ENCODE measurements at places on chromosomes 5 and 9. TPM values are rescaled to one million over a fixed set of nuclear protein-coding genes. Genes with fewer than 3 reads are reported as not detected.

GPX8 gene
- 5.1 TPM for total RNA-seq

KCNIP1 gene
- total RNA-seq = 0.09 TPM

RALGDS gene
- total RNA-seq = 25.9 TPM

PCDHA13 gene
- total RNA-seq = under 0.01 TPM

PCDHA12 gene
- total RNA-seq = under 0.01 TPM

SPATA6L gene
- total RNA-seq = 0.47 TPM

AUH gene
- total RNA-seq = 14.2 TPM

TMEM252 gene
- not detected for total RNA-seq

SUSD1 gene
- 9.0 TPM for total RNA-seq

HSPA4 gene
- 72.0 TPM for total RNA-seq

CAPSL gene
- total RNA-seq = 4.0 TPM

BARHL1 gene
- not detected for total RNA-seq

GRCh38 chr9:70519912-70520724 lies 105.7 kb upstream of the KLF9 start:
- H3K36me3 ChIP-seq = no peaks in the 10 kb centered on the region
- no peak for DNase-seq
- no peak overlapping the region for H3K27ac ChIP-seq
- no peaks in the 10 kb centered on the region for H3K27me3 ChIP-seq

DNA sequence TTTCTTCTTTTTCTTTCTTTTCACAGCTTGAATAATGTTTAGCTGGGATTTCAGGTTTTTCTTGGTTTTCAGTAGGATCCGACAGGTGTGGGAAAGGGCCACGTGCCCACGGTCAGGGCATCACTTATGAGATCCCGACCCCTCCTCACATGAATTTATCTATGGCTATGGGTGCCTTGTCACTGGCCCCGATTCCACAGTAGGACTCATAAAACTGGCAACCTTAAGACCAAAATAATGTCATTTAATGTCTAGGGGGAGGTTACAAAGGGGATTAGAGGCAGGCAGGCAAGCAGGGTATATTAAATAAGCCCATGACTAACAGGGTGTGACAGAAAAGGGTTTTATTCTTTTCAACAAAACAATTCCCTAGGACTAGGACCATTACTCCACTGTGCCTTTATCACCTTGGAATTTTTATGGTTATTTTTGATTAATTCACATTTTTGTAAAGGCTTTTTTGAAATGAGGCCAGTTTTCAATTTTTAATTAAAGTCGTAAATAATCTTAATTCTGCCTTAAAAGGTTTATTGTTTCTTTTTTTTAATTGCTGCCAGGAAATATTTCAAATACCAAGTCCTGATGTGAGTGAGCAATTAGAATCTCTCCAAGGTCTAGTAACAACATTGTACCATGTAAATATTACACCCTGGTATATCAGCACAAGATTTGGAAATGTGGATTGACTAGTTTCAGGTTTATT lies 370.4 kb downstream of the GLIS3 start:
- H3K4me1 ChIP-seq = no peaks in the 10 kb centered on the region
- H3K4me3 ChIP-seq = no peak overlapping the region
- no peaks in the 10 kb centered on the region for H3K27me3 ChIP-seq
- H3K36me3 ChIP-seq = no peaks in the 10 kb centered on the region

DNA sequence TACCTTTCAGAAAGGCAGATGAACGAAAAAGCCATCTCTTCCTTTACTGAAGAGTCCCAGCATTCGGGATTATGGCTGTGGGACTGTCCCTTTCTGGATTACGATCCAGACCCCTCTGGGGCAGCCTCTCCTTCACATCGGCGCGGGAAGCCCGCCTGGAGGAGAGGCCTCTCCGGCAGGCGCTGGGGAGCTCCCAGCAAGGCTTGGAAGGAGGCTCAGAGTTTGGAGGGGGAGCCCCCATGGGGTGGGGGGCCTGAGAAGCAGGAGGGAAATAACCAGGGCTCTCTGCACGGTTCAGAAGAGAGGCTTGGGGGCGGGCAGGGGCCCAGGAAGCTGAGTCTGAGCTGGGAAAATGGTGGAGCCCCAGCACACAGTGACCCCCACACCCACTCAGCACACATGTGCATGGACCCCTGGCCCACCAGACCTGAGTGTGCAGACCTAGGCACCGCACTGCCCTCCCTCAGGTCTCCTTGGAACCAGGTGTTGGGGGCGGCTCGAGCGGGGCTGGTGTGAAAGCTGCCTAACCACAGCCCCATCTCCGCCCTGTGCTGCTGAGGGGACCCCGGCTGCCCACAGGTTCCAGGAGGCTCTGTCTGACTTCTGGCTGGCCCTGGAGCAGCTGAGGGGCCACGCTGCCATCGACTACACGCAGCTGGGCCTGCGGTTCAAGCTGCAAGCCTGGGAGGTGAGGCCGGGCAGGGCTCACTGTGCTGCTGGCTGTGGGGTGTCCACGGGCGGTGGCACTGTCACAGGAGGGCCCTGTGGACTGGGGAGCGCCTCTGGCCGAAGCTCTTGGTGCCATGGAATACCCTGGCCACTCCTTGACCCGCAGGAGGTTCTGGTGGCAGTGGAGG lies 4.5 kb downstream of the NOXA1 start:
- peaks cover 52% of the 10 kb centered on the region for H3K27me3 ChIP-seq
- no peak for DNase-seq
- H3K4me1 ChIP-seq = peaks cover 7% of the 10 kb centered on the region
- H3K4me3 ChIP-seq = no peak overlapping the region
- no peak overlapping the region for H3K27ac ChIP-seq

DNA sequence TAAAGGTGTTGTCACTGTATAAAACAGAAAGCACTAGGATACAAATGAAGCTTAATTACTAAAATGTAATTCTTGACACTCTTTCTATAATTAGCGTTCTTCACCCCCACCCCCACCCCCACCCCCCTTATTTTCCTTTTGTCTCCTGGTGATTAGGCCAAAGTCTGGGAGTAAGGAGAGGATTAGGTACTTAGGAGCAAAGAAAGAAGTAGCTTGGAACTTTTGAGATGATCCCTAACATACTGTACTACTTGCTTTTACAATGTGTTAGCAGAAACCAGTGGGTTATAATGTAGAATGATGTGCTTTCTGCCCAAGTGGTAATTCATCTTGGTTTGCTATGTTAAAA lies 43.8 kb downstream of the NDFIP1 start:
- H3K36me3 ChIP-seq = no peaks in the 10 kb centered on the region
- H3K27me3 ChIP-seq = no peaks in the 10 kb centered on the region
- H3K4me3 ChIP-seq = no peak overlapping the region
- H3K4me1 ChIP-seq = no peaks in the 10 kb centered on the region
- no peak for DNase-seq

GRCh38 chr5:147072622-147073021 lies 162.2 kb upstream of the STK32A start:
- H3K4me1 ChIP-seq = no peaks in the 10 kb centered on the region
- DNase-seq = no peak
- H3K36me3 ChIP-seq = no peaks in the 10 kb centered on the region

GRCh38 chr9:79623799-79624721 lies 52.3 kb downstream of the TLE4 start:
- peak overlapping the region; percentile 31 for H3K27ac ChIP-seq
- no peaks in the 10 kb centered on the region for H3K36me3 ChIP-seq
- H3K4me3 ChIP-seq = no peak overlapping the region
- peaks cover 10% of the 10 kb centered on the region for H3K4me1 ChIP-seq

DNA sequence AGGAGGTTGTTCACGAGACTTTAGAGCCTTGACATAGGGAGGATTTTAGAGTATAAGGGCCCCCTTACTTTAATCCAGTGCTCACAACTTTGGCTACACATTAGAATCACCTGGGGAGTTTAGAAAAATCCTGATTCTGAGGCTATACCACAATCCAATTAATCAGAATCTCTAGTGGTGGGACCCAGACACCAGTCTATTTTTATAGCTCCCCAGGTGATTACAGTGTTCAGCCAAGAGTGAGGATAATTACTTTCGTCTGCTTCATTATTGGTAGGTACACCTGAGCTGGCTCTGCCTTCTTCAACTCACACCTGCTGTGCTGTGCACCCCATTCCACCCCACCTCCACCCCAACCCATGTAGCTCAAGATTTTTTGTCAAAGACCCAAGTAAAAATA lies 141.3 kb upstream of the EPB41L4A start:
- DNase-seq = no peak
- H3K27ac ChIP-seq = no peak overlapping the region
- no peak overlapping the region for H3K4me3 ChIP-seq
- no peaks in the 10 kb centered on the region for H3K4me1 ChIP-seq
- no peaks in the 10 kb centered on the region for H3K36me3 ChIP-seq
- H3K27me3 ChIP-seq = no peaks in the 10 kb centered on the region

DNA sequence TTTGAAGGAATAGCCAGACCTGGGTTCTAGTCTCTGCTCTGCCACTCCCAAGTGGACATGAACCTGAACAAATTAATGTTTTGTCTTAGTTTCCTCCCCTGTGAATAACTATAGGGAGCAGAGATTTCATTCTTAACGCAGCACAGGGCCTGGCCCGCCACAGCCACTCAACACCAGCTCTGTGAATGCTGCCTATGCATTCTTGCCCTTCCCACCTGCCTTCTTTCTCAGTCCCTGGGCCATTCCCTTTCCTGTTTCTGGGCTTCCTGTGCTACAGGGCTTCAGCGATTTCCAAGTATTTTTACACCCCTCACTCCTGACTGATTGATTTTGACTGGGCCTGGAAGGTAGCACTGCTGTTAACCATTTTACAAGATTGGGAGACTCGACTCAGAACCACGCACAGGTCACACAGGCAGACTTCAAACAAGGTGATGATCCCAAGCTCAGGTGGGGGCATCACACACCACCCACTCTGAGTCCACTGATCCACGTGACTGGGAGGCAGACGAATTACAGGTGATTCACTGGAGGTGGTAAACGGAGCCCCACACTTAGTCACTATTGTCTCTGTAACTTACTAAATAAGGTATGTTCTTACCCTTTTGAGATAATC lies 21.4 kb downstream of the PTPN3 start:
- H3K36me3 ChIP-seq = no peaks in the 10 kb centered on the region
- H3K27me3 ChIP-seq = no peaks in the 10 kb centered on the region
- no peak for DNase-seq
- H3K4me1 ChIP-seq = no peaks in the 10 kb centered on the region
- no peak overlapping the region for H3K4me3 ChIP-seq

DNA sequence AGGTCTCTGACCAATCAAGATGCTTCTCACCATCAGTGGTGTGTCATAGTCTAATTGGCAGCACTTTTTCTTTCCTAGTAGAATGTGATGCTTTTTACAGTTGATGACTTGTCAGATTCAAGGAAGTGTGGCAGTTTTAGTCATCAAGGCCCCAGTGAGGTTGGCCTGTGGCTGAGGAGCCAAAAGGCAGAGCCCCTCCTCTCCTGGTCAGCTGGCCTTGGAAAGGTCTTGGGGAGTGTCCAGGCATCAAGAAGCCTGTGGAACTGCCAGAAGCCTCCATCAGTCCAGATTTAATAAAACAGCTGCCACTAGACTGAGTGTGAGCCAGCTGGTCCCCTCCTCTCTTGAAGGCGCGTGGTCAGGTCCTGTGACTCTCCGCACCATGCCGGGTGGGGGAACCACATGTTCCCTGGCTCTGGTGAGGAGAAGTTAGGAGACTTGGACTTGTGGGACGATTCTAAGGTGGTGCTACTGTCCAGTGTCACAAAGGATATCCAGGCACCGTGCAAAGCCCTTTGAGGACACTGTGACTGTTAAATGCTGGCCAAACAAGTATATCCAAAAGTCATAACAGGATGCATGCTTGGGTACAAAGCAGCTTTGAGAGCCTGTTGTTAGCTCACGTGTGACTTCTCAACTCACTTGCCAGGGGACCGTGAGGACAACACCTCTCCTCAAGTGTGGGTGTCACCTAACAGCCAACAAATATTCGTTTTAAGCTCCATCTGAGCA lies 6.1 kb upstream of the ANGPTL2 start:
- no peaks in the 10 kb centered on the region for H3K4me1 ChIP-seq
- no peak for DNase-seq
- no peak overlapping the region for H3K27ac ChIP-seq
- no peak overlapping the region for H3K4me3 ChIP-seq
- H3K27me3 ChIP-seq = peaks cover under 1% of the 10 kb centered on the region

GRCh38 chr5:16934123-16934522 lies 2.0 kb downstream of the MYO10 start:
- peaks cover 33% of the 10 kb centered on the region for H3K27me3 ChIP-seq
- no peak for DNase-seq
- H3K4me1 ChIP-seq = peaks cover 5% of the 10 kb centered on the region
- no peaks in the 10 kb centered on the region for H3K36me3 ChIP-seq
- H3K4me3 ChIP-seq = no peak overlapping the region

- no peaks in the 10 kb centered on the region for H3K27me3 ChIP-seq
- H3K4me3 ChIP-seq = no peak overlapping the region
- peaks cover 3% of the 10 kb centered on the region for H3K36me3 ChIP-seq
- no peak overlapping the region for H3K27ac ChIP-seq
These were observed 1.8 kb downstream of the ACTL7A start for GRCh38 chr9:108863891-108864290.

- no peaks in the 10 kb centered on the region for H3K36me3 ChIP-seq
- no peak for DNase-seq
- H3K27me3 ChIP-seq = peaks cover 37% of the 10 kb centered on the region
- no peak overlapping the region for H3K4me3 ChIP-seq
- H3K27ac ChIP-seq = no peak overlapping the region
These were observed 42.7 kb downstream of the ASS1 start for GRCh38 chr9:130487500-130487899.

GRCh38 chr5:51968756-51969155 lies 585.5 kb downstream of the ISL1 start:
- DNase-seq = no peak
- H3K27me3 ChIP-seq = no peaks in the 10 kb centered on the region
- H3K36me3 ChIP-seq = no peaks in the 10 kb centered on the region
- H3K4me3 ChIP-seq = no peak overlapping the region
- H3K27ac ChIP-seq = no peak overlapping the region
- no peaks in the 10 kb centered on the region for H3K4me1 ChIP-seq

- H3K36me3 ChIP-seq = no peaks in the 10 kb centered on the region
- H3K4me1 ChIP-seq = no peaks in the 10 kb centered on the region
- peak overlapping the region; percentile 33 for H3K4me3 ChIP-seq
- DNase-seq = peak; percentile 6
- H3K27ac ChIP-seq = peak overlapping the region; percentile 27
These were observed 41.6 kb upstream of the ZNF300 start for GRCh38 chr5:150946351-150946905.

- H3K4me1 ChIP-seq = no peaks in the 10 kb centered on the region
- no peak for DNase-seq
- no peaks in the 10 kb centered on the region for H3K36me3 ChIP-seq
- H3K27me3 ChIP-seq = peaks cover 3% of the 10 kb centered on the region
These were observed 18.8 kb downstream of the C5orf52 start for GRCh38 chr5:157689942-157690689.

- H3K4me3 ChIP-seq = no peak overlapping the region
- no peak overlapping the region for H3K27ac ChIP-seq
- no peaks in the 10 kb centered on the region for H3K36me3 ChIP-seq
- H3K27me3 ChIP-seq = no peaks in the 10 kb centered on the region
- DNase-seq = no peak
- H3K4me1 ChIP-seq = no peaks in the 10 kb centered on the region
These were observed 83.7 kb upstream of the SLIT3 start for GRCh38 chr5:169384661-169385060.

DNA sequence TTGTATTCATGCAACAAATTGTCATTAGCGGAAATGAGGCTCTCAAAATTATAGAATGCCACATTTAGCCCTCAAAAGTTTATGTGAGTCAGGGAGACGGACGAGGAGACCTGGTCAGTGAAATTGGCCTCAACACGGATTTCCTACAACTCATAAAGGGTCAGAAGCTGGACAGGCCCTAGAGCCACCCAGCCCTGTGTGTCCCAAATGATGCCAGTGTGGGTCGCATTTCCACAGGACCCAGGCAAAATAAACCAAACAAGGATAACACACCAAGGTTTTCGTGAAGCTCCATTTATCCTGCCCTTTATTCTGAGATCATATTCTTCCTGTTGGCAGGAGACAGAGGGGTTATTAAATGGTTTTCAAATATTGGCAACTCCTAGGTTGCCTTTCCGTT lies 72.0 kb upstream of the COL5A1 start:
- H3K27ac ChIP-seq = no peak overlapping the region
- no peaks in the 10 kb centered on the region for H3K4me1 ChIP-seq
- no peaks in the 10 kb centered on the region for H3K27me3 ChIP-seq
- no peak for DNase-seq
- no peaks in the 10 kb centered on the region for H3K36me3 ChIP-seq
